ENCODE measurements at places on chromosomes 7 and 10.

- DNase-seq = no peak
Measured at GRCh38 chr7:80643336-80643915, 5.0 kb downstream of the CD36 start.

DNA sequence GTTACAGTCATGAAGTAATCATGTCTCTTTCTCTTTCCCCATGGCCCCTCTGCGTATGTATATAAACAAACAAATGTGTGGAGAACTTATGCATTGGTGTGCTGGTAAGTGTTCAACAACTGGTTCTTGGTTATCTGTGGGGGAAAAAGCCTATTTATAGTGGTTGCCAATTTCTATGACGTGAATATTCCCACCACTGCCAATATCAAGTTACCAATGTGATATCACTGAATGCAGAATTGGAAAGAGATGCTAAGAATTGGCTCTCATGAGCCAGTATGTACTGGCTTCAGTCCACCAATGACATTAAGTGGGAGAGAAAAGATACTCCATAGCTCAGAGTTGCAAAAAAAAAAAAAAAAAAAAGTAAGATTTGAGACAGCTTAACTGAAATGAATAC is 399.7 kb downstream of the REEP3 start:
- no peak for DNase-seq

DNA sequence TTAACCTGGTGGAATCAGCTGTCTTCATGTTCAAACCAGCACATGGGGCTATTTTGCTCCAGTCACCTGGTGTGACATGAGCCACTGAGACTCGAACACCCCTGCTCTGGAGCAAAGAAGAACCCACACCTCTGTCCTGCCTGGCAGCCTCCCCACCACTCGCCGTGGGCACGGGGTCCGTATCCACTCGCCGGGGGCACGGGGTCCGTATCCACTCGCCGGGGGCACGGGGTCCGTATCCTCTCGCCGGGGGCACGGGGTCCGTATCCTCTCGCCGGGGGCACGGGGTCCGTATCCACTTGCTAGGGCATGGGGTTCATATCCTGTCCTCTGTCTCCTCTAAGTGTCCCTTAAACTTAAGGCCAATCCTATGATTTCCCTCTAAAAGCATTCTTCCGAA is 558.7 kb downstream of the PTPRN2 start:
- DNase-seq = no peak

- no peak for DNase-seq
Measured at GRCh38 chr7:119761776-119762175, 511.2 kb upstream of the KCND2 start.

DNA sequence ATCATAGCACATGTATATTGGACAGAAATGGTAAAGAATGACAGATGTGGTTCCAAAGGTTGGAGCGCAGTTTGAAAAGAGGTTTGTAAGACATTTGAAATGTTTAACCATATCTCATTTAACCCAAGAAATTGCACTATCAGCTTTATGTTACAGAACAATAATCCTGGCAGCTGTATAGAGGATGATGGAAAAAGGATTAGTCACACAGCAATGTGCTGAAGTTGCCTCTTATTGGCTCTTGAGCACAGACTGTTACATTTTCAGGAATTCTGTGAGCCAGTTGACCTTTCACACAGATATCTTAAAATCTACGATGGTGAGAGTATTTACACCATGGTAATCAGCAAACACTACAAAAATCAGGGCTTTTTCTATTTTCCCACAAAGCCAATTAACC is 3.9 kb downstream of the COG5 start:
- DNase-seq = no peak

GRCh38 chr7:144682581-144683280 is 153.1 kb downstream of the TPK1 start:
- no peak for DNase-seq

GRCh38 chr7:80540836-80541235 is 29.0 kb upstream of the GNAT3 start:
- DNase-seq = no peak

DNA sequence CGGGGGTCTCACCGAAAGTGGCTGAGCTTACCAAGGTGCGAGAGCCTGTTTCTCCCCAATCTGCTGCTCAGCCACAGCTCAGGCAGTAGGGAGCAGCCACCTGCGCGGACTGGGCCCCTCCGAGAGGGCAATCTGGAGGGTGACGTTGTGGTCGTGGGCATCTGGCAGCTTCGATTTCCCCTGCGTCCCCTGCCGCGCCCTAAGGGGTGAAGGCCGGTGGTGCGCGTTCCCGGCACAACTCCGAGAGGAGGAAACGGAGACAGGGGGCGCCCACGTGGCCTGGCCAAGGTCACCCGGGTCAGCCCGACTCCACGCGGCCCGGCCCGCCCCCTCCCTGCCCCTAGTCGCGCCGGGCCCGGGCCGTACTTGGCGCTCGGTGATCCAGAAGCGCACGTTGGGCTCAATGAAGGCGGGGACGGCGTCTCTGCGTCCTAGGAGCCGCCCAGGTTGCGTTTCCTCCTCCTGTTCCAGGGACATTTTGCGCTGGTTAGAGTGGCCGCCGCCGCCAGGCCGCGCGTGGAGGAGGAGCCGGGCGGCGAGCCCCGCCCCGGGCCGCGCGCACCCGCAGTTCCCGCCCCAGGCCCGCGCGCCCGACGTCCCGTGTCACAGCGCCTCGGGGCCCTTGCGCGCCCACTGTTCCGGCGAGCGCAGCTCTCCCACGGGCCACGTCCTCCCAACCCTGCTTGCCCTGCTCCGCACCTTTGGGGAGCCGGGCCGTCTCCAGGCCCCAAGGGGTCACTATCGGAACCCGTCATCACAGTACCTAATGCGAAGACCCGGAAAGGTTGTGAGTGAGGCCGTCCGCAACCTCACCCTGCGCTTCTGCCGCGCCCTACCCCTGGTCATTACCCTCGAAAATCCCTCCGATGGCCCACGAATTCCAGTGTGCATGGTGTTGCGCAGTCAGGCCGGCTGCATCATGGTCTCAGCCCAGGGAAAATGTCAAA is at the start of gene SFXN4:
TSS of gene SFXN4 (minus strand) at position 544 of the 947 bp plus-strand sequence. CDS start at position 477, 67 bp downstream.
- DNase-seq = peak; percentile 86

DNA sequence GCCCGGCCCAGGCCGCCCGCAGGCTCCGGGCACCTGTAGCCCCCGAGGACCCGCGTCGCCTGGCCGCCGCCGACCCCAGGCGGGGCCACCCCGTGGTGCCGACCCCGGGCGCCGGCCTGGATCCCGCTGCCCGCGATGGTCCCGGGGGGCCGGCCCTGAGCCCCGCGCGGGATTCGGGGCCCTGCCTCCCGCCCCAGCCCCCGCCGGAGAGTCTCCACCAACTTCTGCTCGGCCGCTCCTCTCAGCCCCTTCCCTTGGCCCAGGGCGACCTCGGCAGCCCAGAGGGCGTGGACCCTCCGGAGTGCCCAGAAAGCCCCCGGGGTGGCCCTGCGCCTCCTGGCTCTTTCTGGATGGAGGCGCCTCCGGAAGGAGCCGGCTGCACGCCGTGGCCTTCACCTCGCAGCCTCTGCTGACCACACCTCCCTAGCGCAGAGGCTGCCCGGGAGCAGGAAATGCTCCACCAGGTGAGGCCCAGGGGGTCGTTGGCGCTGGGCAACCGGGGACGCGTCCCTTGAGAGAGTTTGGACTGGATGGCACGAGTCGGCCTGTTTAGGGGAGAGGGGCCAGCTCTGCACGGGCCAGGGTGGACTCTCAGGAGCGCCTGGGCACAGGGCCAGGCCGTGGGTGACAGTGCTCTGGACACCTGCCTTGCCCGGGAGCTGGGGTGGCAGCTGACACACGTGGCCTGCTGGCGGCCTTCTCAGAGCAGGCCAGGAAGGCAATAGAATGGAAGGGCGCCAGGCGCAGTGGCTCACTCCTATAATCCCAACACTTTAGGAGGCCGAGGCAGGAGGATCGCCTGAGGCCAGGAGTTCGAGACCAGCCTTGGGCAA is 529 bp downstream of the ZNF853 start:
- DNase-seq = no peak

DNA sequence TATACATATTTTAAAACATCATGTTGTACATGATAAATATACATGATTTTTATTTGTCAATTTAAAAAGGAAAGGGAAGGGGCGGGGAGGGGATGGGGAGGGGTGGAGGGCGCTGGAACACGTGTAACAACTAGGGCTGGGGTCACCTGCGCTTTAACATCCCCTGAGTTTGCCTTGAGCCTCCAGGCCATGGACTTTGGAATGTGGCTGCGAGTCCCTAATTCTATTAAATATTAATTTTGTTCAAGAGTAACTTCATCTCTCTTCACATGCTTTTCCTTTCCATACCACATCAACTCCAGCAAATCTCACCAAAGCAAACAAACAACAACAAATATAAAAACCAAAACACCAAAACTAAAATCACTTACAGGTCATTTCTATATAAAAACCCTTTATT is 10.6 kb downstream of the IFIT5 start:
- no peak for DNase-seq

DNA sequence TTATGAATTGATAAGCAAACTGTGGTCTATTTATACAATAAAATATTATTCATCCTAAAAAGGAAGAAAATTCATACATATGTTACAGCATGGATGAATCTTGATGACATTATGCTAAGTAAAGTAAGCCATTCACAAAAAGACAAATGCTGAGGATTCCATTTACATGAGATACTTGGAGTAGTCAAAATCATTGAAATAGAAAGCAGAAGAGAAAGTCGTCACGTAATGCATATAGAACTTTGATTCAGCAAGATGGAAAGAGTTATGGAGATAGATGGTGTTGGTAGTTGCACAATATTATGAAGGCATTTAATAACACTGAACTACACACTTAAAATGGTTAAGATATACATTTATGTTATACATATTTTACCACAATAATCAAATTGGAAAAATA is 309.7 kb upstream of the KLF6 start:
- no peak for DNase-seq

DNA sequence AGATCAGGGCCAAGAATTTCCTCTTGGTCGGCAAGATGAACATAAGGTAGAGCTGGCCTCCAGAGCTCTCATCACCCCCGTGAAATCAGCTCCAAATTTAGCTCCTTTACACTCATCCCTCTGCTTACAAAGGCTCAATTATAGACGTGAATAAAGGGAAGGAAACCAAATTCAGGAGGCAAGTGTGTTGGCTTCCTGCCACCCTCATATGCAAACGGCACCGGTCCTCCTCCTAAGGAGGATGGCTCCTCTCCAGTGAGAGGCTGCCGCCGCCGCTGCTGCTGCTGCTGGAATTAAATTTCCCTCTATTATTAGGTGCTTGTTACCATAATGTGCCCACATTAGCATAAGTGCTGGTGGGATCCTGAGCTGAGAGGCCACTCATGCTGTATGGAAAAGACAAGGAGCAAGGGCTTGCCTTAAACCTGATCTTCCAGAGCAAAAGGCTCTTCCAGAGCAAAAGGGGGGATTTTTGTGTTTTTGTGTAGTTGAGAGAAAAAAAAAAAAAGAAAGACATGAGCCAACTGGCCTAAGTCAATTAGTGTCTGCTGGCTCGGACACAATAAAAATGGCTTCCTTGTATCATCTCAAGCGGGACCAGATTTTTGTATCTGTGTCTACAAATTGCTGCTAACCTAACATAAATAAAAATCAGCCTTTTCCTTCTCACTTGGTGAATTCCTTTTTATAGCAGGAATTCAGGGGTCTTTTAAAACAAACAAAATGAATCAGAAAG is 68.4 kb downstream of the CDHR3 start:
- peak; percentile 52 for DNase-seq

DNA sequence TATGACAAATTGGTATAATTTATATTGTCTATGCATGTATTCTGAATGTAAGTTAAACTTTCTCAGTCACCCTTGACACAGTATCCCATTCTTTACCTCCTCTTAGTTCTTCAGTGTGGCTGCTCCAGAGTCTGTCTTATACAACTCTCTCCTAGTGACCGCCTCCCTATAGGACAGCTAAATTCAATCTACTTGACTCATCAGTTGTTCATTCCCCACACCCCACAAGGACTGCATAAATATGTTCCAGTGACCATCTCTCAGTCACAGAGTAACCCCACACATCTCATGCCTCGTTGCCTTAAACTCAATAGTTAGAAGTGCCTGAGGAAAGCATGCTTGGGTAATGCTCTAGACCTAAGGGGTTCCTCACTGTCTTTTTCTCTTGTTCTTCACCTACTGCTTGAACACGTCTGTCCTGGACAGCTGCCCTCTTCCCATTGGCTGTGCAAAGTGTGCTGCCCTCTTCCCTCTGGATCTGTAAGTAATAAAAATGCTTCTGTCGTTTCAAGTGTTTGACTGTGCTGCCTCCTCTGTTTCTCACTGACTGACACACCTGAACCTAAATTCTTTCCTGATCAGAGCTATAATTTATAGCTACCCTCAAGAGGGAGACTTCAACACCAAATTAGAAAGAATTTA is 494.6 kb upstream of the GRM3 start:
- no peak for DNase-seq

DNA sequence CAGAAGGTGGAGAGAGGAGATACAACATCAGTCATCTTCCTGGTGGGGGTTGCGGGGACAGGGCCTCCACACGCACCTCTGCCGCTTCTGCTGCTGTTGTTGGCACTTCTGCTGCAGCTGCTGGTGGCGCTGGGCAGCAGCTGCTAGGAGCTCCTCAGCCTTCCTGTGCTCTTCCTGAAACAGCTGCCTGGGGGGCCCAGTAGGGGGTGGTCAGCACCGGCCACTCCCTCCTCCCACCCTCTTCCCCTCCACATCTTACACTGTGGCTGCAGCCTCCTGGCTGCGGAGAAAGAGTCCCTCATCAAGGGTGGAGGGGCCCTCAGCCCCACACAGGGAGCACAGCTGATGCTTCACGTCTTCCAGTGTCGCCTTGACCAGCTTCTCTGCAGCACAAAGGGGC is 9.9 kb downstream of the SYCE1 start:
- DNase-seq = no peak

GRCh38 chr7:87479951-87480350 is 4.5 kb upstream of the ABCB4 start:
- no peak for DNase-seq

- no peak for DNase-seq
Measured at GRCh38 chr7:1041551-1042491, 2.5 kb upstream of the GPR146 start.

GRCh38 chr7:67484244-67484751 is 487.7 kb downstream of the TYW1 start:
- peak; percentile 72 for DNase-seq

GRCh38 chr7:159056737-159057136 is 87.9 kb downstream of the VIPR2 start:
- no peak for DNase-seq

DNA sequence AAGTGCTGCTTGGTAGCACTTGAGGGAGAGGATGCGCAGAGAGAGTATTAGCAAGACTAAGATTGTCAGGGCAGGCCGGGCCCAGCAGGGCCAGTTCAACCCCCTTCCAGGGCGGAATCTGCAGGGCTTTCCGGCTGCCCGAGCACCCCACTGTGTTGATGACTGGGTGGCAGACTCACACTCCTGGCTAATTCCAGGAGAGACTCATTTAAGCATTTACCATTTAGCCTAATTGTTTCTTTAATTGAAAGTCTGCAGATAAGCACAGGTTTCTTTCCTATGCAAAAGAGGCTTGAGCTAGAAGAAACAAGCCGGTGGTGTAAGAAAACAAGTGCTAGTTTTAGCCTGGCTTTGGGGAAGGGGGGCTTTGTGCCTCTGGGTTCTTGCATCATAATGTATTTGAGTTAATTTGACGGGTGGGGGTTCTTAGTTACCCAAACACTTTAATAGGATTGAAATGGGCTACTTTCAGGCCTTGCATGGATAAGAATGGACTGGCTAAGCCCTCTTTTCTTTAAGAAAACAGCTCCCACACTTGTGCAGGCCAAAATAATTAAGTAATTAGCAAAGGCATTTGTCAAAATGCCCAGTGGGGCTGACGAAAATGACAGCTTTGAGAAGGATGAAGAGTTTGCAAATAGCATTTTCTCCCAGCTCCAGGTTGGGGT is 201.3 kb downstream of the MYOF start:
- no peak for DNase-seq

Data from head of caudate nucleus (tissue), 42 donors.